ENCODE measurements at places on chromosomes 13 and 19. TPM values are rescaled to one million over a fixed set of nuclear protein-coding genes. Genes with fewer than 3 reads are reported as not detected.

PSG11 gene
- total RNA-seq, result not detected

SIX5 gene
- total RNA-seq, result 28.0 TPM

ACP7 gene
- not detected for total RNA-seq

URI1 gene
- total RNA-seq, result 44.4 TPM

POU2F2 gene
- total RNA-seq, result not detected

MEDAG gene
- 78.1 TPM for total RNA-seq

ZNF69 gene
- 3.8 TPM for total RNA-seq

LILRA6 gene
- not detected for total RNA-seq

FCAR gene
- total RNA-seq, result not detected

Measured in cardiac ventricle fibroblast (primary cell).